Cerebellar cortex (tissue), 1 donor: ENCODE measurements at places on chromosomes 6 and 20.

- DNase-seq: no peak
These were observed 3.7 kb downstream of the ACOT8 start for GRCh38 chr20:45853484-45853883.

- DNase-seq: no peak
These were observed 90.9 kb upstream of the MC3R start for GRCh38 chr20:56157530-56158203.

DNA sequence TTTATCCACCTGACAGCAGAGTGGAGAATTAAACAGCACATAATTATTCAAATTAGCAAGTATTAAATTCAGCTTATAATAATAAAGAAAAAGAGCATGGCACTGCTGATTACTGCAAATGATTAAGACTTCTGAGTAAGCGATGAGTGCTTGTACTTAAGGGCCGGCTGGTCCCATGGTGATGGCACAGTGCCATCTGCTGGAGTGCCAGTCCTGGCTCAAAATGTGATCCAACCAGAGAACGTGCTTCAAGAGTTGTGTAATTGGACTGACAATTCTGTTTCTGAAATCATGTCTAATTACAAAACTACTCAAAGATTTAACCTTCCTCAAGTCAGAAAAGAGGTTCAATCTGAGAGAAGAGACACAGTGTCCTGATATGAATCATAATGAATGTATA lies 181.6 kb upstream of the RGS17 start:
- peak; percentile 22 for DNase-seq

- DNase-seq: no peak
These were observed 170.7 kb downstream of the TAF4 start for GRCh38 chr20:61895016-61895415.

GRCh38 chr20:62505337-62506045 lies 29.7 kb upstream of the GATA5 start:
- no peak for DNase-seq

DNA sequence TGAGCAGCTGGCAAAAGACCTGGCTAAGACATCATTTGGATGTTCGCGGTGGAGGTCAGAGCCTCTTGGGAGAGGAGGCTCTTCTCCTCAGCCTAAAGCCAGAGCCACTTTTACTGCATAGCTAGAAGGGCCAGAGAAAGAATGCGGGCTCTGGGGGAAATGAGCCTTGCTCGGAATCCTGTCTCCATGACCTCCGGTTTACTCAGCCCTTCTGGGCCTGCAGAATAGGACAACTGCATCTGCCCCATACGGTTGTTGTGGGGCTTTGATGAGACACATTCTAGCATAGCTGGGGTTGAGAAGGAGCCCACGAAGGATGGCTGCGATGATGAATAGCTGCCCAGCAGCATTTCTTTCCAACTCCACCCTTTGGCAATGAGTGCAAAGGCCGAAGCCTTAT lies 115.0 kb upstream of the SLC22A23 start:
- no peak for DNase-seq
